Fibroblast of the aortic adventitia (primary cell): ENCODE measurements at places on chromosomes 12 and 14.
A peak's percentile ranks its signal among the peaks of the same experiment; 100 is the strongest.

DNA sequence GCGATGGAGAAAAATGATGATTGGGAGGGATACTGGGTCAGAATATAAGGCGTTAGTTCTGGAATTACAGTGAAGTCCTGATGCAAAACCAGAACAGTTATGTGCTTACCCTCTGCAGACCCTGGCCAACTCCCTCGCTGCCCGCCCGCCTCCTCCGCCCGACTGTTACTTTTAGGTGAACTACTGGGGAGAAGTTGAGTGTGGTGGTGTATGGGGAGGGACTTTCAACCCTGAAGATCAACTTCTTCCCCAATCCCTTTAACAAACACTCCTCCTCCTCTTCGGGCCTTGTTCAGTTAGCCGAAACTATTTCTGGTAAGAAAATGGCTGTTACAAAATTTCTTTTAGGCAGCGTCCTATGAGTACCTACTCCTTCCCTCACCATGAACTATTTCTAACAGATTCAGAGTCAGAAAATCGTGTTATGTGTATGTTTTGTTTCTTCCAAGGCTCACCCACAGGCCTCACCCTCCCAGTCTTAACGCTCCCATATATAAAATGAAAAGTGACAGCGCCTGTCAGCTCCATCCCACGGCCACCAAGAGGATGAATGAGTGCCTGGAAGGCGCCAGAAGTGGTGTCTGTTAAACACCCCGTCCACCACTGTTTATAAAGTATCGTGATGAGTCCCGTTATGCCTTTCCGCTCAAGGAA is 1.3 kb downstream of the FBXO33 start:
- DNase-seq: peak; percentile 15

GRCh38 chr14:22512106-22512814 is 76.8 kb downstream of the DAD1 start:
- DNase-seq: no peak

DNA sequence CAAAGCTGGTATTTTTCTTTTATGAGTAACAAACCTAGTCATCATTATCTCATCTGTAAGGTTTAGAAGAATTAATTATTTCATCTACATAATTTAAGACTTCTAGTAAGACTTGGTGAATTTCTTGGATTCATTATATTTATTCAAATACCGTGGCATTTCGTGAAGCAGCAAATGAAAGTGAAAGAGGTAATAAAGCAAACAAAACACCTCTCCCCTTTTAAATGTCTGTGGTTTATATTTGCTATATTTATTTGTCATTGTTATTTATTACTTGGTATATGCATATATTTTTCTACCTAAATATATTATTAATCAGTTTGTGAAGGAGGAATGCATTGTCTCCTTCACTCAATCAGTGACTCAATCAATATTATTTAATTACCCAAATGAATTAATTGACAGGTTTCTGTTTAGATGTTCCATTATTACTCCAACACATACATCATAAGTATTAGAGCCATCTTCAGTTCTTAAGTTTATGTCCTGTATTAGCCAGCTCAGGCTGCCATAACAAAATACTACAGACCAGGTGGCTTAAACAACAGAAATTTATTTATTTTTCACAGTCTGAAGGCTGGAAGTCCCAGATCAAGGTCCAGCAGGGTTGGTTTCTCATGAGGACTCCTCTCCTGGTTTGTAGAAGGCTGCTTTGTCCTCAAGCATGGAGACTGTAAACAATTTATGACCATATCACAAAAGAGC is 6.6 kb downstream of the CFAP54 start:
- DNase-seq: no peak

DNA sequence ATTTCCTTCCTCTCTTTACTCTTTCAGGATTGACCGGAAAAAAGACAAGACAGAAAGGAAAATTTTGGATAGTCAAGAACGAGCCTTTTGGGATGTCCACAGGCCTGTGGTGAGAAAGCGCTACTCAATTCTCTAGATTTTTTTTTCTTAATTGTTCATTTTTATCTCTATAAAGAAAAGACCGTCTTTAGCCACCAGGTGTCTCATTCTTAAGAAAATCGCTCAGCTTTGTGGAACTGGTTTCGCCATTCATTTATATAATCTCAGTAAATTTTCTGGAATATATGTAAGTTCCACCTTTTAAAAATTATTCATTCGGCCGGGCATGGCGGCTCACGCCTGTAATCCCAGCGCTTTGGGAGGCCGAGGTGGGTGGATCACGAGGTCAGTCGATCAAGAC is 421.1 kb downstream of the DPF3 start:
- DNase-seq: no peak

DNA sequence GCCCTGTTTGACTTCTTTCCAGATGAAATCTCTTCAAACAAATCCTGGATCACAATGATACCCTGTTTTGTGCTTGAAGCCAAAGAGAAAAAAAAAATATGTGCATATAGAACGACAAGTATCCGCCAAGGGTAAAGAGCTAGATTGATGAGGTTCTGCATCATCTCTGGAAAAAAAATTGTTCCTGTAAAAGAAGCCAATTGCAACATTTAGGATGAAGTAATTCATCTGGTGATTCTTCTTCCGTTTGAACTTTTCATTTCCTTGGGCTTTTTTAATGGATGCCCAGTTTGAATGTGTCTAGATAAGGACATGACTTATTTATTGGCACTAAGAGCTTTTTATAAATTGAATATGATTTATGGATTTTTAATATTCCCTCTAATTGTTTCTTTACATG is 38.1 kb upstream of the NPAS3 start:
- peak; percentile 3 for DNase-seq

GRCh38 chr14:82388488-82388887 is 854.8 kb upstream of the SEL1L start:
- no peak for DNase-seq

GRCh38 chr12:12334367-12335040 is 15.5 kb downstream of the MANSC1 start:
- peak; percentile 49 for DNase-seq

DNA sequence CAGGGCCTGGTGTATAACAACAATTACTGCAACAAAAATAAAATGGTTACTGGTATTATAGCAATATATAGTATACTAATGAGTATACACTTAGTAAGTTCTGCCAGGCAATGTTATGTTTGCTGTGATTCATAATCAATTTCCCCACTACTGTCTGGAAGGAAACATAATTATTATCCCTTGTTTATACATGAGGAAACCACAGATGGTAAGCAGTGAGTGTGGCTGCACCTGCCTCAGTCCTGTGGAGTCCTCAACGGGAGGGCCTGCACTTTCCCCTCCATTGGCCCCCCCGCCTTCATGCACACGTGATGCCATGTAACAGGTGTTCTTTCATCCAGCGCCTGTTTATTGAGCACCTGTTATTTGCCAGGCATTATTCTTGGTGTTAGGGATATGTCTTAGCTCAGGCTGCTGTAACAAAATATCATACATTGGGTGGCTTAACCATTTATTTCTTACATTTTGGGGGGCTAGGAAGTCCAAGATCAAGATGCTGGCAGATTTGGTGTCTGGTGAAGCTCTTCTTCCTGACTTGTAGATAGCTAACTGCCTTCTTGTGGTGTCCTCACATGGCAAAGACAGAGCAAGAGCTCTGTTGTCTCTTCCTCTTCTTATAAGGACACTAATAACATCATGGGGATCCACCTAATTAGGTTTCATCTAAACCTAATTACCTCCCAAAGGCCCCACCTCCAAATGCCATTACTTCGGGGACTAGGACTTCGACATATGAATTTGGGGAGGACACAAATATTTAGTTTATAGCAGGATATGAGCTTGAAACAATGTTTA is 59.5 kb upstream of the CHGA start:
- no peak for DNase-seq

DNA sequence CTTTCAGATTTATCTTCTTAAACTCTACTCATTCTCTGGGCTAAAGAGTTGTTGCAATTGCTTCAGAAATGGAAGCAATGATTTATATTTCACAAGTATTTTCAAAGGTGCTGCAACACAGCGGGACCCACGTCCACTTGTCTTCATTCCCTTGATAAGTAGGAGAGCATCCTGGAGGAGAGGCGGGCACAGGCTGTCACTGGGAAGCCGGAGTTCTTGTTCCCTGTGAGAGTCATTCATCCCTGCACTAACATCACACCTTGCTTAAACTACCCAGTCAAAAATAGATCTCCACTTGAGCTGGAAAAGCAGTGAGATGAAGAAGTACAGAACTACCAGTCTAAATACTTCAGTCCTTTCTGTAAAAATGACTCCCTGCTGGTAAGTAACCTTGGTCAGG is 160.5 kb upstream of the RASSF8 start:
- DNase-seq: no peak

DNA sequence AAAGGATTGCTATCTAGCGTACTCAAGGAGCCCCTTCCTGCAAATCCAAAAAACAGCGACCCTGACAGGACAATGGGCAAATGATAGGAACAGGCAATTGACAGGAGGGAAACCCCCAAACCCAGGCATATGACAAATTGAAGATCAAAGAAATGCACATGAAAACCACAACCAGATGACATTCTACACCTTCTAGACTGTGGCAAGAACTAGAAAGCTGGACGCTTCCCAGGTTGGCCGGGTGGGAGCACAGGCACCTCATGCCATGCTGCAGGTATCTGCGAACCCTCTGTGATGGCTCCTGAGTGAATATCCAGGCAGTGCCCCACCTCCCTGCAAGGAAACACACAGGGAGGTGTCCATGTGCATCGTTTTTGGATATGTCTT is 37.1 kb downstream of the CMKLR1 start:
- no peak for DNase-seq

DNA sequence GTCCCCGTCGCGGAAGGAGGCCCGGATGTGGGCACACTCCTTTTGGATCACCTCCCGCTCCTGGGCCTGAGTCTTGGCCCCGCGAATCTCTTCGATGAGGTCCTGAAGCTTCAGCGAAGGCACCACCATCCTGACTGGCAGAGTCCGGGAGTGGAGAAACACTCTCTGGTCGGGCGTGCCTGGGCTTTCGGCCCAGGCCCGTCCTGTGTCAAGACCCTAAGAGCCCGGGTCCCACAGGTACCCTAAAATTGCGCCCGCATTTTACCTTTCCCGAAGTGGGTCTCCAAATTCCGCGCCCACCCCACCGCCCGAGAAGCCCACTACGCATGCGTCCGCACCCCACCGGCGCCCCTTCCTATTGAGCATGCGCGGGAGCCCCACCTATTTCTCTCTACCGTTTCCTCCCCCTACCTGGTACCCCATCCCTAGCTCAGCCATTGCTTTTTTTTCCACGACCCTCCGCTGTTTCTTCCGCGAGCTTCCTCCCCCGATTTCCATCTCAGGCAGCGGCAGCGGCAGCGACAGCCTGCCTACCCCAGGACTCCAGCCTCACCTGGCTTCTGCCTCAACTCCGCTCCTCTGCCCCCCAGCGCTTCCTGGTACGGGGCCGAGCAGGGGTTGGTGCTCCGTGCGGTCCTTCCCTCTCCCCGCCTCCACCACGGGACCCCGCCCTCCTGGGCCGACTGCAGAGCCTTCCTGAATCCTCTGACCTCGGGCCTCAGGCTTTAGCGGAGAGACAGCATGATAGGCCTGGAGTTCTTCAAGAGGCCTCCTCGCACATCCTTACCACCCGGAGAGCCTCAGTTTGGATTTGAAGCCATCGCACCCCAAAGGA is at the start of gene AP1G2:
Gene AP1G2, minus strand, starts transcription at position 606 of the 835 bp plus-strand sequence. Its CDS starts 477 bp downstream, at position 129.
- peak; percentile 38 for DNase-seq

GRCh38 chr12:45974883-45975282 is 15.5 kb downstream of the SCAF11 start:
- no peak for DNase-seq
